Fibroblast of the conjunctiva (primary cell): ENCODE measurements at places on chromosomes 16 and 17.

DNA sequence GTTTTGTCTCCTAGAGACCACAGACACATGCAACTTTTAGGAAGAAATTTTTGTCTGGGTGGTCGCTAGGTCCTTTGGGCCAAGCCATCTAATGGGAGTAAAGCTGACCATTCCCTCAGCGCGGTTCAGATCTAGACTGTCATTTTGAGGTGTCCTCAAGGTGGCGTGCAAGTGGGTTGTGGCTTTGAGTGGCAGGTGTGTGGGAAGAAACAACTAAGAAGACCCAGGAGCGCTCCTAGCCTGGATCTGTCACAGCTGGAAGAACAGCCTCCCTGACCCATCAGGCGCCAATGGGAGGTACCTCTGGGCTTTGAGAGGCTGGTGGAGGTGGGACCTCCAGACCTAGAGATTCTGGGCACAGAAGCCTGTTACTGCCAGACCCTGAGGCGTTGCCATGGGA, 645.1 kb downstream of the KCNJ18 start:
- DNase-seq: no peak

GRCh38 chr17:31428111-31428510, 36.6 kb downstream of the RAB11FIP4 start:
- no peak for DNase-seq

DNA sequence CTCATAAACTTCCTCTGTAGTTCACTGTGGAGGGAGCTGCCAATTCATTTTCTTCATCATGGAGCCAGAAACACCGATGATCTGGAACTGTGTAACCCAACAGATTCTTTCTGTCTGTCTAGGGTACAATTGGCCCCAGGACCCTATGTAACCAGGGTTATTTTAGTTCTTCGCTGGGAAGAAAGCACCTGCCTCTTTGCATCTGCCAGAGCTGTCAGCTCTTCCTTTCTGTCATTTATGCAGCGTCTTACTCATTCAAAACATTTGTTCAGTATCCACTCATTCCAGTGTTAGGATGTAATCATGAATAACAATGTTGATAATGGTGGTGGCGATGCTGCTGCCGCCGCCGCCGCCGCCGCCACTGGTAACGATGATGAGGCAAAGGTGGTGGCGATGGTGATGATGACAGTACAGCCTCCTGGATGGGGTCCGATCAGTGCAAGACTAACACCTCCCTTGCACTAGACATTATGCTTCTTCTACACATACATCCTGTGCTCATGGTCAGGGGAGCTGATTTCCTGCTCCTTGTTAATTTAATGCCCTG, 46.1 kb downstream of the IRX5 start:
- no peak for DNase-seq

GRCh38 chr16:3950343-3951193, 70.1 kb upstream of the CREBBP start:
- DNase-seq: peak; percentile 98

GRCh38 chr17:1217089-1217385, 37.3 kb upstream of the ABR start:
- DNase-seq: no peak

DNA sequence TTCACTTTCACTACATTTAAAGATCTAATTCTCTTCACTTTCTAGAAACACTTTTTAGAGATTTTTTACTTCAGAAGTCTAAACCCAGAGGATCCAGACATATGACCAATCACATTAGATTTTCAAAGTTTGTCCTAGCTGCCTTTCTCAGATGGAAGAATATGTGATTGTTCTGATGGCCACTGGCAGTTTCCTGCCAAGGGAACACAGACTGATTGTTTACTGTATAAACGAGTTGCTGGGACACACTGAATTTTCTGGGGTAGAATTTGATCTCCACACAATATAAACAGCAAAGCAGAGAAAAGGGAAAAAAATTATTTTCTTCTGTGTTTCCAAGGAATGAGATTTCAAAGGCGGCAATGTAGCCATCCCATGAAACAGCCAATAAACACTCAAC, 480.0 kb downstream of the TOX3 start:
- DNase-seq: no peak

- DNase-seq: no peak
Observed at GRCh38 chr17:80176757-80177156, 6.9 kb downstream of the CARD14 start.

DNA sequence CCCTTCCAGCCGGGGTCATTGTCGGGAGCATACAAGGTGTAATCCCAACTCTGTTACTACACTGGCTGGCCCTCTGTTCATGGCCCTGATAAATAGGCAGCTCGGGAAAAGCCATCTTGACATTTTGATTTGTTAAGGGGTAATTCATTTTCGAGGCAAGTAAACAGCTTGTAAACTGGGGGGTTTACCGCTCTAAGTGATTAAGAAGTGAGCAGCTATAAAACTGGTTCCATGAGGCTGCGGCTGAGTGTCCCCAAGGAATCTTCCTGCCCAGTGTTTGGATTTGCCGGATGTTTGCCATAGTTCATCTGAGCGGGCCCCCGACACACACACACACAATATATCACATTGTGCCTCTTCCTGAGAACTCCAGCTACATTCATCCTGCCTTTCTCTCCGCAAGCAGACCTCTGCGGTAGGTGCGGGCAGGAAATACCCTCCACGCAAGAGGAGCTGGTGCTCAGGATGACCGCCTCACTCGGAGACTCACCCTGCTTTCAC, 92.2 kb downstream of the SOCS1 start:
- no peak for DNase-seq

GRCh38 chr17:39208893-39209292, 8.8 kb downstream of the RPL19 start:
- DNase-seq: no peak

DNA sequence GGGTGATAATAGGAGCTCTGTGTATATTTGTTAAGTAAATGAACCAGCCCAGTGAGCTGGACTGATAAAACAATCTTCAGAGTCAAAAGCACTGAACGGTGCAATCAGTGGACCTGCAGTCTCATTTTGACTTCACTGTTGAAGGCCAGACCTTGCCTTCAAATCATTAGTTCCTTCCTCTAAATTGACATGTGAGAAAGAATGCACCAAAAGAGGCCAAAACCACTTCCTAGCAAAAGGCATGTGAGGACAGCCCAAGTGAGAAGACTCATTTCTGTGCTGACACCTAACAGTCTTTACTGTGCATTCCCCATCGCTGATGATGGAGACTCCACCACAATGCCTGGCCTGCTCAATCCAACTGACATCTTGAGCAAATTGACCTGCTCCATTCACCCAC, 10.6 kb downstream of the GTF3C1 start:
- no peak for DNase-seq

GRCh38 chr17:49390548-49391324, 23.9 kb downstream of the PHB1 start:
- DNase-seq: no peak

DNA sequence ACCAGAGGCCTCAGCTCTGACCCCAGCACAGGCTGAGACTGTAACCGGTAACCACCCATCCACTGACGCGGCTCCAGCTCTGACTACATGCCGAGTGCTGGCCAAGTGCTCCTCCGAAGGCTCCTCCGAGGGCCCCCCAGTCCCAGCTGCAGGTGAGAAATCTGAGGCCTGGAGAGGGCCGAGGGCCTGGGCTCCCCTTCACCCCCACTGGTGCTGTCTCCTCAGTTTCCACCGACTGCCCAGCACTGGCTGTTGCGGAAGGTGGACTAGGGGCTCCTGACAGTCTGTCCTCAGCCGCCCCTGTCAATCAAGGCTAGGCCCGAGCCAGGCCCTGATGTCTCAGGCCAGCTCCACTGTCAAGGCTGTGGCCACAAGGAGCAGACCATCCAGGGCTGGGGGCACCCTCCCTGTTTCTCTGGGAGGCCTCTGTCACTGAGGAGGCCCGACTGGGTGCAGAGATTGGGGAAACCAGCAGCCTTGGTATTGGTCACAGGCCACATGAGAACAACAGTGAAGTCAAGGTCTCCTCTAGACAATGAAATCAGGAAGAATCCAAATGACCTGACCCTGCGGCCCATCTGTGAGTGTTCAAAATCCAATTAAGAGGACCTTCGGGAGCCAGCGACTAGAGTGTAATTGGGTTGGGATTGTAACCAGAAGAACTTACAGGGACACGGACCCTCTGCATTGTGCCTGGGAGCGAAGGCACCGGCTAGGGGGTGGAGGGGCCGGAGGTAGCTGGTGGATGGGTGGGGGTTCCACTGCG, 5.1 kb downstream of the TMEM235 start:
- DNase-seq: no peak

GRCh38 chr17:66341462-66341861, 39.0 kb downstream of the PRKCA start:
- DNase-seq: no peak

- no peak for DNase-seq
Observed at GRCh38 chr17:41697122-41697962, 8.7 kb downstream of the EIF1 start.
